ENCODE measurements at places on chromosomes 3 and 15. TPM values are rescaled to one million over a fixed set of nuclear protein-coding genes. Genes with fewer than 3 reads are reported as not detected.

The CHAC1 gene
- 0.70 TPM for total RNA-seq

The LMOD3 gene
- total RNA-seq = not detected

The MESP2 gene
- total RNA-seq = not detected

The CHRM5 gene
- total RNA-seq = not detected

The HMG20A gene
- 30.6 TPM for total RNA-seq

The TMEM212 gene
- total RNA-seq = not detected

The ATP13A4 gene
- 3.5 TPM for total RNA-seq

The FBXO40 gene
- not detected for total RNA-seq

The C3orf80 gene
- not detected for total RNA-seq

The UQCC5 gene
- total RNA-seq = 8.0 TPM

The NRROS gene
- 15.5 TPM for total RNA-seq
